PC-9 (cell line): ENCODE measurements at places on chromosomes 12 and 14. TPM values are rescaled to one million over a fixed set of nuclear protein-coding genes. Genes with fewer than 3 reads are reported as not detected.

The PHETA1 gene
- total RNA-seq: 26.2 and 28.5 TPM in 2 replicates

GRCh38 chr14:49553892-49554291 lies 32.3 kb downstream of the RPS29 start:
- H3K4me1 ChIP-seq: peaks cover 22% of the 10 kb centered on the region
- no peak overlapping the region for H3K4me3 ChIP-seq
- H3K27ac ChIP-seq: no peak overlapping the region
- H3K27me3 ChIP-seq: no peaks in the 10 kb centered on the region
- DNase-seq: no peak

DNA sequence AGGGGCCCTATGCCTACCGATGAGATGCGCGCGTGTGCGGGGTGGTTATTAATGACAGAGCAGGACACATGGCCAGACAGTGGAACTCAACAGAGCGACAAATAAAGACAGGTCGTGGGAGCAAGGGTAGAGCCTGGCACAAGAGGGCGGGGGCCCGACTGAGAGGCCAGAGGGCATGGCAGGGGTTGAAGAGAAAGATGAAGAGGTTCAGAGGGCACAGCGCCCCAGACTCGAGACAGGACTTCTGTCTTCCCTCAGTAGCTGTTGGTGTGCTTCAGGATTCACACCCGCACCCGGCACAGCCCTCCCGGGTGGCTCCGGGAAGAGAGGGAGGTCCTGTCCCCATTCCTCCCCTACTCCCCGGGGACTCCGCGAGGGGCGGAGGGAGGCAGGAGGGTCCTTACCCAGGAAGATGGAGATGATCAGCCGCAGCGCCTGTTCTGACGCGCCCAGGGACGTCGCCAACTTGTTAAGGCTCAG lies 366 bp downstream of the LPCAT3 start:
- peaks cover 37% of the 10 kb centered on the region for H3K4me1 ChIP-seq
- H3K36me3 ChIP-seq: no peaks in the 10 kb centered on the region
- peak overlapping the region; percentile 74 for H3K27ac ChIP-seq
- DNase-seq: no peak
- H3K27me3 ChIP-seq: no peaks in the 10 kb centered on the region
- H3K4me3 ChIP-seq: peak overlapping the region; percentile 79

- H3K4me1 ChIP-seq: no peaks in the 10 kb centered on the region
- no peaks in the 10 kb centered on the region for H3K36me3 ChIP-seq
- no peaks in the 10 kb centered on the region for H3K27me3 ChIP-seq
Measured at GRCh38 chr12:15534874-15535273, 212.6 kb downstream of the PTPRO start.

GRCh38 chr12:27824126-27824842 lies 44.2 kb upstream of the MANSC4 start:
- H3K36me3 ChIP-seq: no peaks in the 10 kb centered on the region
- H3K4me3 ChIP-seq: no peak overlapping the region
- H3K27me3 ChIP-seq: no peaks in the 10 kb centered on the region
- H3K4me1 ChIP-seq: peaks cover 39% of the 10 kb centered on the region

DNA sequence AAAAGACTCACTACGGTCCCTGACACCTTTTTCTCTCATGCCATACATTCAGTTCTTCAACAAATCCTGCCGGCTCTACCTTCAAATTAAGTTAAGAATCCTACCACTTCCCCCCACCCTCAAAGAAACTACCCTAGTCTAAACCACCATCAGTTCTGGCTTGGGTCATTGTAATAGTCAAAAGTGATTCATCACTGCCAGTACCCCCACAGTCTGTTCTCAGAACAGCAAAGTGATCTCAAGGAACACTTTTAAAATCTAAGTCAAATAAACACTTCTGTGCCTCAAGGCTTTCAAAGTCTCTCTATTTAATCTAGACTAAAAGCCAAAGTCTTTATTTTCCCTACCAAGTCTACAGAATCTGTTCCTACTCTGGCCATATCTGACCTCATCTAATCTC lies 12.0 kb upstream of the FAM234B start:
- no peak overlapping the region for H3K27ac ChIP-seq
- H3K36me3 ChIP-seq: no peaks in the 10 kb centered on the region
- 0 out of 2 replicates have a peak, but pooled peaks cover 7% of the 10 kb centered on the region for H3K4me1 ChIP-seq
- H3K27me3 ChIP-seq: no peaks in the 10 kb centered on the region
- H3K4me3 ChIP-seq: no peak overlapping the region

The FOXN4 gene
- total RNA-seq: not detected in 2 replicates

GRCh38 chr12:95577820-95578219 lies 26.5 kb upstream of the USP44 start:
- no peaks in the 10 kb centered on the region for H3K4me1 ChIP-seq
- H3K4me3 ChIP-seq: no peak overlapping the region
- no peak overlapping the region for H3K27ac ChIP-seq
- DNase-seq: no peak
- H3K27me3 ChIP-seq: no peaks in the 10 kb centered on the region
